ENCODE measurements at places on chromosomes 4 and X.

DNA sequence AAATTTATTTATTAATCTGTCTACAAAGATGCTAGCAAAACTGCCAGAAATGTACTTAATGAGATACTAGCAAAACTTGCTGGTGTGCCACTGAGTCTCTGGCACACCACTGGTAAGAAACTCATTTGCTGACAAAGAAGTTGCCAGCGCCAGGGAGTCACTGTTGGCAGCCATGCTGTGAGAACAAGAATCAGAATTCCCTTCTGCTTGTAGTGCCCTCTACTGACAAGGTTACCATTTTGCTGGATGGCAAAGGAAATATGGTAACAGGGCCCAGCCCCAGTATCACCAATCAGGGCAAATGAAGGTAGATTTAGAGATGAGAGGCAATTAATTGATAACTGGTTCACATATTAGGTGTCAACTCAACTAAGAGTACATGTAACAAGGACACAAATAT, 750.1 kb upstream of the ADGRL3 start:
- no peak for DNase-seq

DNA sequence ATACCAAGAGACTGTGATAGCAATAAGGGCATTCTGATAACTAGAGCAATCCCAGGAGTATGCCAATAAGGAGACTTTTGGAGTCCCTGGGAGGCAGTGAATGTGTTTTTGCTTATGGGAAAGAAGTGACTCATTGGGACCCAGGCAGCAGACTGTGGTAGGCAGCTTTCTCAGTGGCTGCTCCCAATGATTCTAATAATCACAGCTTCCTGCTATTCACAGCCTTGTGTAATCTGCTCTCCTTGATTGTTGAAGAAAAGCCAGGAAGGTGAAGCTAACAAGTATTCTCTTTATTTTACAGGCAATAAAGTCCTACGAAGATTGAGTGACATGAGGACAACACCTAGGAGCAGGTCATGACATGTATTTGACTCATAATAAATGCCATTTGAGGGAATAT, 70.3 kb upstream of the DDX60 start:
- no peak for DNase-seq

GRCh38 chr4:186265683-186266652, at the start of gene F11:
TSS of gene F11 (plus strand) at chr4:186266189. CDS start at chr4:186267137, 948 bp downstream.
- DNase-seq: no peak

GRCh38 chrX:154381271-154381670, 2.2 kb downstream of the EMD start:
- no peak for DNase-seq

DNA sequence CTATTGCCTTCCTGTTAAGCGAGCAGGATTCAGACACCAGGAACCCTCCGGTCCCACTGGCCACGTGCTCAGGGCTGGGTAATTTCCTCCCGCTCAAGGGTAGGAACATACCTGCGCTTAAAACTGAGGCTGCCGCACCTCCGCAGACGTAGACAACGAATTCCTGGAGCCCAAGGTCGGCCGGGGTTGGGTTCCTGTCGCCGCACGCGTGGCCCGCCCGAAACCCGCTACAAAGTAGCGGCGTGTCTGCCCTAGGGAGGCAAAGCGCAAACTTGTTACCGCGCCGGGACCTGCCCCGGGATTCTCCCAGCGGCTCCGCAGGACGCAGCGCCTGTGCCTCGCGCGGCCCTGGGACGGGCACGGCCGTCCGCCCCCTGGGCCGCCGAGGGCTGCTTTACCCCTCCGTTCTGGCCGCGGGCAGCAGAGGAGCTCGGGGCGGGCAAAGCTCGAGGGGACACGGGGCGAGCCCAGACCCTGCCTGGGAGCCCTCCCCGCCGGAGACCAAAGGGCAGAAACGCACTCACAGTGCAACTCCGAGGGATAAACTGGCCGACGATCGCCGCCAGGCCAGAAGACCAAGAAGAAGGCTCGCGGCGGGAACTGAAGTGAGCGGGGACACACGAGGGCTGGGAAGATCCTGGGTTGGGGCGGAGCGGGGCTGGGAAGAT, at the start of gene ERVMER34-1:
ERVMER34-1 (minus strand) TSS at position 607 of the 668 bp plus-strand sequence. CDS start 5,905 bp downstream, outside the sequence.
- no peak for DNase-seq

DNA sequence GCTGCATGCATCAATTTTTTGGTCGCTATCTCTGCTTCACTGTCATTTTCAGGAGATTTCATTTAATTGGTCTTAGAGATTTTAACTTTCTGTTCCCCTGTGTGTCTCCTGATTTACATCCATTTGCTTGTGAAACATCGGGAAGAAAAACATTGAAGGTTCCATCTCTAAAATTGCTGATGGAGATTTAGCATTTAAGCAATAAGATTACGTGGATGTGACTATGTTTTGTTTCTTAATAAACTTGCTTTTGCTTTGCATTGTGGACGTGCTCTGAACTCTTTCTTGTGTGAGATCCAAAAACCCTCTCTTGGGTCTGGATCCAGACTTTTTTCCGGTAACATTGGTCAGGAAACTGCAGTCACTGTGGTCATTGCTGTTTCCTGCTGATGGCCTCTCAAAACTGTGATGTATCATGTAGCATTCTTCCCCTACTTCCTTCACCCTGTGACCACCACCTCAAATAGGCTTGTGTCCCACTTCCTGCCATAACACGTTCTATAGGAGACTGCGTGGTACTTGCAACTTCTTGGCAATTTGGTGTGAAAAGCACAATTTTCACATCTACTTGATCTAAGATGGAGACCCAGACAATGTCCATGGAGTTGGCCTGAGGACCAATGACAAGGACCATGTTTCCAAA, 4.9 kb downstream of the CXCL2 start:
- DNase-seq: no peak

- no peak for DNase-seq
Measured at GRCh38 chr4:144298519-144298918, 158.0 kb upstream of the GYPA start.

- no peak for DNase-seq
Measured at GRCh38 chr4:170336238-170336775, 246.6 kb upstream of the AADAT start.

DNA sequence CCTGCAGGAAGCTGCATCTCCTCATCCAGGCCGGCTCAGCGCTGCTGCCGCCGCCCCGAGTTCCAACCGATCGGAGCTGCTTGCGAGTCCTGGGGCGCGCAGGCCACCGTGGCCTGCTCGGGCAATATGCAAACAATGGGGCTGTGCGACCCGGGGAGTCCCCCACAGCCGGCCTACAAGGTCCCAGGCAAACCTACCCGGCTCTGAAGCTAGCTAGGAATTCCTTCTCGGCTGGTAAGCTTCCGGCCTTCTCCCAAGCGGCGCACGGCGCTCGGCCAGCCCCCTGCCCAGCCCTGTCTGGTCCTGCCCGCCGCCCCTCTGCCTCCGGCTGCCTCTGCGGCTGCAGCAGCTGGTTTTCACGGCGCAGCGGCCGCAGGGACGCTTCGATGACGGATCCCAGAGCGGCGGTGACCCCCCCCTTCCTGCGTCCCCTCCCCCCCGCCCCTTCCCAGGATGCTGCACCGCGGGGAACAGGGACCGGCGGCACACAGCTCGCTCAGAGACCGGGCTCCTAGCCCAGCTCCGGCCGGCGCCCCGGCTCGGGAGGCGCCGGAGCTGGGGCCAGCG, 59.4 kb downstream of the TSC22D3 start:
- DNase-seq: peak; percentile 46

- no peak for DNase-seq
Measured at GRCh38 chrX:26558719-26559386, 342.9 kb downstream of the MAGEB5 start.

- DNase-seq: no peak
Measured at GRCh38 chr4:141127884-141128283, 5.4 kb downstream of the RNF150 start.

GRCh38 chr4:123037804-123038203, 115.4 kb upstream of the NUDT6 start:
- no peak for DNase-seq

GRCh38 chrX:99717716-99718115, 692.4 kb downstream of the PCDH19 start:
- DNase-seq: no peak

- peak; percentile 17 for DNase-seq
Measured at GRCh38 chr4:30716681-30717207, 3.4 kb upstream of the PCDH7 start.

DNA sequence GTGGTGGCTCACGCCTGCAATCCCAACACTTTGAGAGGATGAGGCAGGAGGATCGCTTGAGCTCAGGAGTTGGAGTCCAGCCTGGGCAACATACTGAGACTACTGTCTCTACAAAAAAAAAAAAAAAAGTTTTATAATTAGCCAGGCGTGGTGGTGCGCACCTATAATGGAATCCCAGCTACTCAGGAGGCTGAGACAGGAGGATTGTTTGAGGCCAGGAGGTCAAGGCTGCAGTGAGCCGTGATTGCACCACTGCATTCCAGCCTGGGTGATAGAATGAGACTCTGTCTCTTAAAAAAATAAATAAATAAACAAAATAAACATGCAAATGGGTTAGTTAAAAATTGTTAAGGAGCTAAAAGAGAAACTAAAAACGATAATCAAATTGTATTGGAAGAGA, 7.7 kb downstream of the GLOD5 start:
- DNase-seq: no peak

- no peak for DNase-seq
Measured at GRCh38 chr4:3340038-3340699, 47.3 kb downstream of the RGS12 start.

DNA sequence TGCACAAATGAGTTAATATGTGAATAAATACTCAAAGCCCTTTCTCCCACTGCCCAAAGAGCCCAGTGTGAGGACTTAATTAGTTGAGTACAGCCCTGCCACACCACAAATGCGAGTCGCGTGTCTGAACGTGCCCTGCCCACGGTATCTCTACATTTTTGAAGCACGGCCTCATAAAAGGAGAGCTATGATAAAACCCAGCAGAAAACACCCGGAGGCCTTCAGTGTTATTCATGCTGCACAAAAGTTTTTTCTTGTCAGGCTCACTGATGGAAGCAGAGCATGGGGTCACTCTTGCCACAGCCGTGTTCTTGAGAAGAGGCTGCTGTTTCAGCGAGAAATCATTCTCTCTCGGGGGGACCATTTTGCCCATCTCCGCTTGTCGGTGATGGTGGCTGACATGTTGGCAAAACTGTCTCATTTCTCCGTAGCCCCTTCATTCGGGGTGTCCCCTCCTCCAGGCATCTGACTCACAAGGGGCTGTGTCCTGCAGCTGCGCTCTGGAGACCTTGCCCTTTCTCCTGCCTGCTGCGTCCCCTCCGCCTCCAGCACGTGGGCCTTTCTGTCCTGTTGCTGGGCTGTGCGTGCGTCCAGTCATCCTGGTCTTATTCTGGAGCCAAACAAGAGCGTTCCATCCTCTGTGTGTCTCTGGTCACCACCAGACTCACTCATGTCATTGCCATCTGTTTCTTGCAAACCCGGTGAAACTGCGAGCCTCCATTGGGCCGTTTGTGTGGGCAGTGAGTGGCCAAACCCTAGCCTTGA, 88.8 kb downstream of the SORCS2 start:
- no peak for DNase-seq

GRCh38 chr4:10030972-10031667, 9.8 kb upstream of the SLC2A9 start:
- DNase-seq: no peak

GRCh38 chr4:119041951-119042560, 93.6 kb upstream of the MYOZ2 start:
- DNase-seq: peak; percentile 70

DNA sequence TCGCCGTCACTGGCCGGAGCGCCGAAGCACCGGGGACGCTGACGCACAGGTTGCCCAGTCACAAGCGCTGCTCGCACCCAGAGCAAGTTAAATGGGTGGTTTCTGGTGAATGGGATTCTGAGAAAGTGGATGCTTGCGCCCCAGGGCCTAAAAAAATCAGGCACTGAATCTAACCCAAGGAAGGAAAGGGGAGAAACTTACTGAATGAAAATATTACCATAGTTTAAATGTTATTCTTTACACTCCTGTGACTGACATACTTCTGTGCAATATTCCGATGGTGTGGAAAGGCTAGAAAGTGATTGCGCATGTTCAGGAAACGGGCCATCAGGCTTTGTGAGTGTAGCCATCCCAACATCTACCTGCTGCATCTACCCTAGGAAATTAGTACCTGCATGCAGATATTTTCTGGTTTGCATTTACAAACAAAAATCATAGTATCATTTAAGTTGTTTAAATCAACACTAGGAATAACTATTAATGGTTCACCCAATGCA, 838 bp upstream of the ABCG2 start:
- DNase-seq: no peak

DNA sequence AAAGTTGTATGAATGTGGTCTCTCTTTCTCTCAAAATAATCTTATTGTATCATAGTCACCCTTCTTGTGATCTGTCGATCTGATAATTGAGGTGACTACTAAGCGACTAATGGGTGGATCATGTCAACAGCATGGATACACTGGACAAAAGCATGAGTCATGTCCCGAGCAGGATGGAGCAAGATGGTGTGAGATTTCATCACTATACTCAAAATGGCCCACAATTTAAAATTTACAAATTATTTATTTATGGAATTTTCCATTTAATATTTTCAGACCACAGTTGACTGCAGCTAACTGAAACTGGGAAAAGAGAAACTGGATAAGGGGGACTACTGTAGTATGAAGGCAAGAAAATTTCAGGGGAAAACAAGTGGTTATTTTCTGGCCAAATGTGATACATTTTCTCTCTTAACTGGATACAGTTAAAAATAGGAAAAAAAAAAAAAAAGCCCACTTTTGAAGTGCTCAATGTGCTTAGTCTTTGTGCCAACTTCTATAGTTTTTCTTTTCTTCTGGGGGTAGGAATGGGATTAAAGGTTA, 25.3 kb downstream of the FAM241A start:
- DNase-seq: no peak

DNA sequence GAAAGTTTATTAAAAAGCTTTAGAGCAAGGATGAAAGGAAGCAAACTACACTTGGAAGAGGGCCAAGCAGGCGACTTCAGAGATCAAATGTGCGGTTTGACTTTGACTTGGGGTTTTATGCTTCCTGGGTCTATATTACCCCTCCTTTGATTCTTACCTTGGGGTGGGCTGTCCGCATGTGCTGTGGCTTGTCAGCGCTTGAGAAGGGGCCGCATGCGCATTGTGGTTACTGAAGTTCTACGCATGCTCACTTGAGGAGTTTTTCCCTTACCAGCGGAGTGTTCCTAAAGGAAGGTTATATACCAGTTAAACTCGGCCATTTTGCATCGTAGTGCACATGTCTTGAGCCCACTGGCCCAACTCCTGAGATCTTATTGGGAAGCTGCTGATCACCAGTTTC, 9.9 kb downstream of the ZNF157 start:
- no peak for DNase-seq

- no peak for DNase-seq
Measured at GRCh38 chr4:165403048-165403447, 24.2 kb downstream of the CPE start.

DNA sequence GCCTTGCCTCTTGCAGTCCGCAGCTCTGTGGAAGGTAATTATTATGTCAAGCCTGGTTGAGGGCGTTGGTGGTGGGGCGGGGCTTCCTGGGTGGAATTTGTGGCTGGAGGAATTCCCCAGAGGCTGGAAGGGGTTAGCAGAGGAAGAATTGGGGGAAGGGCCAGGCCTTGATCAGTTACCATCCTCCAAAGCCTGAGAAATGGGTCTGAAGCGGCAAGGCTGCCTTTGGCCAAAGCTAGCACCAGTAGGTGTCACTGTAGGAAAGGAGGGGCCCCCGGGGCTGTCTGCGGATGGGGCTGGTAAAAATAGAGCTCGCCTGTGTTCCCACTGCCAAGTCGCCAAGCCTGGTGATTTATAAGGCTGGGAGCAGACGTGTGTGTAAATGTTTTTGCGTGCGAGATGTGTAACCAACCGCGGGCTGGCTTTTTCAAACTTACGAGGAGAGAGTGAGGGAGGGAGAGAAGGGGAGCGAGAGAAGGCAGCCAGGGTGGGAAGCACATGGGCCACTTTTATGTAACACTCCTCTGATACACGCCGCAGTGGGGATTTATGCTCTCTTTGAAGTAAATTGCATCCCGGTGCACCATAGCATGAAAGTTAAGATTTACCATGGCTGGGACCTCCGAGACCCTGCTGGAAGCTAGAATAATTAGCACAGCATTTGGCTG, 367.0 kb downstream of the BCOR start:
- DNase-seq: peak; percentile 78
